ENCODE measurements at places on chromosomes 11 and 22. TPM values are rescaled to one million over a fixed set of nuclear protein-coding genes. Genes with fewer than 3 reads are reported as not detected.

The OR5M3 gene
- total RNA-seq, result not detected

The CHRM1 gene
- not detected for total RNA-seq

The MDK gene
- 12.3 TPM for total RNA-seq

The OR2AT4 gene
- total RNA-seq, result not detected

The ST3GAL4 gene
- total RNA-seq, result 46.9 TPM

The ARHGEF17 gene
- 70.3 TPM for total RNA-seq

The KRTAP5-9 gene
- total RNA-seq, result 0.16 TPM

The VSIG2 gene
- not detected for total RNA-seq

The BTBD18 gene
- not detected for total RNA-seq

The SLC43A3 gene
- 54.8 TPM for total RNA-seq

The SCGB1D1 gene
- not detected for total RNA-seq

The CD6 gene
- total RNA-seq, result not detected

The PRR5L gene
- 26.0 TPM for total RNA-seq

The FAT3 gene
- total RNA-seq, result 1.1 TPM

The CYB5R2 gene
- total RNA-seq, result 27.1 TPM

The CCDC116 gene
- total RNA-seq, result 0.61 TPM

The NF2 gene
- 124 TPM for total RNA-seq

The TTC36 gene
- total RNA-seq, result 0.24 TPM

Measured in hair follicle dermal papilla cell (primary cell).